Transverse colon (tissue), 4 donors: ENCODE measurements at places on chromosomes 7 and 10. TPM values are rescaled to one million over a fixed set of nuclear protein-coding genes. Genes with fewer than 3 reads are reported as not detected.

The KIAA1549 gene
- total RNA-seq, result 1.5 TPM

The CYP3A7 gene
- total RNA-seq, result 0.96 TPM

The TAS2R40 gene
- total RNA-seq, result not detected

The COBL gene
- 62.4 TPM for total RNA-seq

The EPHA1 gene
- 29.9 TPM for total RNA-seq

The GIMAP6 gene
- 7.4 TPM for total RNA-seq

The LHFPL3 gene
- 0.27 TPM for total RNA-seq

The VIPR2 gene
- 1.8 TPM for total RNA-seq

The EPC1 gene
- 63.2 TPM for total RNA-seq

The RASSF4 gene
- 37.8 TPM for total RNA-seq

The RNLS gene
- 34.5 TPM for total RNA-seq

The C10orf105 gene
- total RNA-seq, result not detected

The RBM20 gene
- 2.8 TPM for total RNA-seq

The ACTL6B gene
- not detected for total RNA-seq

The GPRIN2 gene
- 50.1 TPM for total RNA-seq

The ITGB1 gene
- total RNA-seq, result 135 TPM

The AGR2 gene
- 297 TPM for total RNA-seq

The ACSL5 gene
- total RNA-seq, result 137 TPM

The CFAP58 gene
- not detected for total RNA-seq

The PBLD gene
- 65.8 TPM for total RNA-seq

The CYP2C18 gene
- not detected for total RNA-seq

The MYPN gene
- 1.5 TPM for total RNA-seq

The RET gene
- total RNA-seq, result 1.1 TPM

The ZP3 gene
- not detected for total RNA-seq

The LAMTOR4 gene
- 219 TPM for total RNA-seq

The ITGB8 gene
- total RNA-seq, result 8.9 TPM

The CALHM1 gene
- not detected for total RNA-seq

The UBE2D1 gene
- total RNA-seq, result 21.9 TPM

The VPS37D gene
- not detected for total RNA-seq

The MRPS17 gene
- total RNA-seq, result 1.1 TPM

The IFT22 gene
- total RNA-seq, result 12.3 TPM

The DPYSL4 gene
- not detected for total RNA-seq

The COL28A1 gene
- total RNA-seq, result 4.4 TPM

The OR2A12 gene
- total RNA-seq, result not detected

The PHYH gene
- total RNA-seq, result 16.1 TPM

The SPDYE5 gene
- total RNA-seq, result not detected

The GIMAP8 gene
- total RNA-seq, result 2.2 TPM

The CADPS2 gene
- 14.3 TPM for total RNA-seq

The MSS51 gene
- total RNA-seq, result 2.2 TPM

The DGKB gene
- total RNA-seq, result 0.82 TPM

The TMEM229A gene
- total RNA-seq, result not detected

The NUTM2A gene
- total RNA-seq, result 2.7 TPM

The ANXA8L1 gene
- not detected for total RNA-seq

The TMEM270 gene
- not detected for total RNA-seq
